ENCODE measurements at places on chromosomes 7 and 10.

DNA sequence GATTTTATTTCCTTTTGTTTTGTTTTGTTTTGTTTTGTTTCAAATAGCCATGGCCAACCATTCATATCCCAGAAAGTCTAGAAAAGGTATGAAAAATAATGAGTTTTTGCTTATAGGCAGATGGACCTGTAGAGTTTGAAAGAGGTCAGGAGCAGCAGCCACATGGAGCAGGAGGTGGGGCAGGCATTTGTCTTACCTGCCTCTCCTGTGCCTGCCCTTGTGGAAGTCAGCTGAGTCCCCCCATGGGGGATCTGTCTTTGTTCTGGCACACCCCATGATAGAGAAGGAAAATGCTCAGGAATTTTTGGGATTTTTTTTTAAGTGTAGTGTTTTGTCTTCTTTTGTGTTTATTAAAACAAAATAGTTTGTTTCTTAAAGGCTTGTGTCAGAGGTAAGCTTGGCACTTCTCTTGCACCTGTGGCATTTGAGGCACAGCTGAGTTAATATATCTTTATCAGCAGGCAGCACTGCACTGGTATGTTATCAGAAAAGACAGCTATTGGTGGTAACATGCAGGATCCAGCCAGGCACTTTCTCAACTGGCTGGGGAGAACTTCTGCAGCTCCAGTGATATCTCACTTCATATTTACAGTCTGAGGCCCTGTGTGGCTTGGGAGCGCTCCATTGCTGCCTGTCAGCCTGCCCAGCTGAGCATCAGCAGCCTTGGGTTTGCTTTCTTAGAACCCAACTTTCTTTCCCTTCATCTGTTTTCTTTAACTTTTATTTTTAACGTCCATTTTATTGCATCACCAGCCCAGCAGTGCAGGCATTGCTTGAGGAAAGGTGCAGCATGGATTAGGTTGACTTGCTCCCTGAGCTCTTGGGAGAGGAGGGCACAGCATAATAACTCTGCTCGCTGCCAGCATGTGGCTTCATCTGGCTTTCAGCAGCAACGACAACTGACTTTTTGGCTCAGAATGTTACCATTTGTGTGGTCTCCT is 44.4 kb downstream of the LRRC4 start:
- no peak for DNase-seq

GRCh38 chr10:93412801-93413200 is 69.3 kb downstream of the MYOF start:
- no peak for DNase-seq

- no peak for DNase-seq
Observed at GRCh38 chr7:93563584-93563983, 10.9 kb downstream of the CALCR start.

DNA sequence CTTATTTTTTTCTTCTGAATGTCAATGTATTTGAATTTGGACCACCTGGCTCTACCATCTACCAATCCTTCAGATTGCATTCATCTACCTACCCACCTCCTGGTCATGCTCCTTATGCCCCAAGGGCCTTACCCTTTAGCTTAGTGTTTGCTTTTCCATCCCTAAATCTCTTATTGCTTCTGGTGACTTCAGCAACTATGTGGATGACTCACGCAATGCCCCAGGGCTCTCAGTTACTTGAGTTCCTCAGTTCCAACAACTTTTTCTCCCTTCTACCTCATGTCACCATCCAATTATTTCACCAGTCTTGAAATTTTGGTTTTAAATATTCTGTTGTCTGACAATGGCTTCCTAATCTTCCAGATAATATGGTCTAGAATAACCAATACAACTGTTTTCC is 118.9 kb downstream of the CFAP58 start:
- DNase-seq, result no peak

- no peak for DNase-seq
Observed at GRCh38 chr10:101397140-101397539, 43.2 kb downstream of the BTRC start.

GRCh38 chr7:30458311-30458710 is 20.3 kb downstream of the NOD1 start:
- DNase-seq, result no peak

DNA sequence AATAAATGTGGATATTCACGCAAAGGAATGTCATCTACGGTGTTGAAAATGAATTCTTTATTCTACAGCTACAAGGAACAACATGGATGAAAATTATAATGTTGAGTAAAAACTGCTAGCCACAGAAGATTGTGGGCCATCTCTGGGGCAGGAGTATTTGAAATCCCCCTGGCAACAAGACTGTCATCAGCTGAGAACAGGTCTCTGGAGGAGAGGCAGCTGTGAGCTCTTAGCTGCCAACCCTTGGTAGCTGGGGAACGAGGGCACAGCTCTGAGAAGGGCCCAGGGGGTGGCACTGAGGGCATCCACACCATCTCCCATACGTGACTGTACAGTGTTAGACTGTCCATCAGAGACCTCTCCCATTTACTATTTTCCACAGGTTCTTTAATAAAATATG is 340.1 kb upstream of the MGMT start:
- no peak for DNase-seq

DNA sequence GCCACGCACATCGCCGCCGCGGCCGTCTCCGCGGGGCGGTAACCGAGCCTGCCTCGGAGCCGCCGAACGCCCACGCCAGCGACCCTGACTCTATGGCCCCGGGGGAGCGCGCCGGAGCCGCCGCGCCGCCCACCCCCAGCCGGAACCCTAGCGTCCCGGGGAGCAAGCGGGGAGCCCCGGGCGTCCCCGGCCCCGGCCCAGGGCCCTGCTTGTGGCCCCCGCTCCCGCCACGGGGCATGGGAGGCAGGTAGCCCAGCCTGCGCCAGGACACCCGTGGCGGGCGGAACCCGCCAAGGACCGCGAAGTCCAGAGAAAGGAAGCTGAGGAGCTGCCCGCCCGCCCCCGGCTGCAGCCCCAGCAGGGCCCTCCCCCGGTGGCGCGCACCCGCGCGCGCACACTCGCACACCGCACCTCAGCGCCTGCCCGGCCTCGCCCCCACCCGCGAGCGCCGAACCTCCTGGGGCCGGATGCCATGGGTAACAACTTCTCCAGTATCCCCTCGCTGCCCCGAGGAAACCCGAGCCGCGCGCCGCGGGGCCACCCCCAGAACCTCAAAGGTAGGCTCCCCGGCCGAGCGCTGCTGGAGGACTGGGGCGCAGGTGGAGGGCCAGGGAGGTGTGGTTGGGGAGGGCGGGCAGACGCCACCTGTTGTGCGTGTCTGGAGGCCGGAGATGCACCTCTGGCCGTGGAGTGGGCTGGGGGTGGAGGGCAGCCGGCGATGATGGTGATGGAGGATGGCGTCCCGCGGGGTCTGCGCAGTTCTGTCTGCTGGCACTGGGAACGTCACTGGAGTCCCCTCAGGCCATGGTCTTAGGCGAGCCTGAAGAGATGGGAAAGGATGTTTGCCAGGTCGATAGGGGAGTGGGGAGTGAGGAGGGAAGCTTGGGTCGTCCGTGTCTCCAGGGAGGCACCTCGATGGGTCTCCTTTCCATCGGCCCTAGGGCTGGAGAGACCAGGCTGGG is 692 bp downstream of the NEURL1 start:
- no peak for DNase-seq

DNA sequence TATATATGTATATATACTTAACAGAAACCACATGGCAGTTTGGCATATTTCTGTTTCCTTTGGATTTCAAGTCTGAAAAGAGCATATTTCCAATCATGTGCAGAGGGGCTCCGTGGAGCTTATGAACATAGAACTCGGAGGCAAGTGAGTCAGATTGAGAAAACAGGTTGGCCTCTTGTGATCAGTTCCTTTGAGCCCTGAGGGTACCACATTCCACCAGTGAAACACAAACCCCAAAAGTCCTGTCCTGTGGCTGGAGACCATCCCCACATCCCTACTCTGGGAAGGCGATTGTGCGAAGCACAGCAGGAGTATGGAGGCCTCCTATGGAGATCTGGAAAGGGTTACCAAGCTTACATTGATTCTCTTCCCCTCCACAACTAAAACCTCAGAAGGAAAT is 196.7 kb upstream of the TMEM72 start:
- DNase-seq, result no peak

GRCh38 chr10:84798312-84798711 is 469.9 kb downstream of the CCSER2 start:
- DNase-seq, result no peak

GRCh38 chr10:35126530-35127288 is at the start of gene CREM:
CREM (plus strand) TSS chr10:35126846; CDS start chr10:35137836, 10,990 bp downstream.
- peak; percentile 99 for DNase-seq

GRCh38 chr7:4706384-4707216 is 24.5 kb downstream of the FOXK1 start:
- DNase-seq, result no peak

DNA sequence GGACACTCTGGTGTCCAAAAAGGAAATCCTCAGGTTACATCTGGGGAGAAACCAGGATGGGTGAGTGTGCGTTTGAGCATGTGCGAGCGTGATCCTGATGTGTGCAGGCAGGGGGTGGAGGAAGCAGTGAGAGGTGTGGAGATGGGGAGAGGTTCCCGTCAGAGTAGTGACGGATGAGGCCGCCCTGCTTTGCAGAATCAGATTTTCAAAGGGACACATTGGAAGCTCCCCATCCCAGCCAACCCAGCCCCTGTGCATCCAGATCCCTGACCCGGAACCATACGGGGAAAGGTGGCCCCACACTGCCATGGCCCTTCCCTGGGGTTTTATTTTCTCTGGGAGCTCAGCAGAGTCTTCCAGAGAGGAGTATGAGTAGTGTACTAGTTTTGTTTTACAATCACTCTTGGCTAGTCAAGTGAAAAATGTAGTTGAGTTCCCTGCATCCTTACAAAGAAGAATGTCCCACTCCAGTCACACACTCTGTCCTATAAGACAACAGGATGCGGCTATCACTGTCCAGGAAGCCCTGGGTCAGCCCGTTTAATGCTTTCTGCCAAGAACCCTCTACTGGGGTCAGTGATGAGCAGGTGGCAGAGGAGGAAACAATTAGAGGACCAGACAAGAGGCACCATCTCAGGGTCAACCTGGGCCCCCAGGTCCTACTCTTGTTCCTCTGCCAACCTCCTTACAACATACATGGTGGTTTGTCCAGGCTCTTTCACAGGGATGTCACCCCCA is 46.8 kb upstream of the PDLIM1 start:
- DNase-seq, result no peak

GRCh38 chr10:53664282-53665019 is 891.9 kb upstream of the MBL2 start:
- DNase-seq, result no peak

DNA sequence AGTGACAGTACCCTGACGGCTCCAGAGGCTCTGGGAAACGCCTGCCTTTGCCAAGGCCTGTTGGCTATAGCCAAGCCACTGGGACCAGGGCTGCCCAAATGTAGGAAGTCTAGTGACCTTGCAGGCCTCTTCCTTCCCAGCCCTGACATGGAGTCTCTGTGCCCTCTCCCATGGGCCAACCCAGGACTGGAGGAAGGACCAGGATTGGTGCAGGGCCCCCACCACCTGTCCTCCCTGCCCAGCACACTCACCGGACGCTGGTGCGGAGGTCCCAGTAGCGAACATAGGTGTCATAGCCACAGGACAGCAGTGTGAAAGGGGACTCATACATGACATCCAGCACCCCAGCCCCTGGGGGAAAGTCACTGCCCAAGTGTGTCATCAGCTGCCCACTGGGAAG is 24.0 kb downstream of the DPCD start:
- DNase-seq, result no peak

DNA sequence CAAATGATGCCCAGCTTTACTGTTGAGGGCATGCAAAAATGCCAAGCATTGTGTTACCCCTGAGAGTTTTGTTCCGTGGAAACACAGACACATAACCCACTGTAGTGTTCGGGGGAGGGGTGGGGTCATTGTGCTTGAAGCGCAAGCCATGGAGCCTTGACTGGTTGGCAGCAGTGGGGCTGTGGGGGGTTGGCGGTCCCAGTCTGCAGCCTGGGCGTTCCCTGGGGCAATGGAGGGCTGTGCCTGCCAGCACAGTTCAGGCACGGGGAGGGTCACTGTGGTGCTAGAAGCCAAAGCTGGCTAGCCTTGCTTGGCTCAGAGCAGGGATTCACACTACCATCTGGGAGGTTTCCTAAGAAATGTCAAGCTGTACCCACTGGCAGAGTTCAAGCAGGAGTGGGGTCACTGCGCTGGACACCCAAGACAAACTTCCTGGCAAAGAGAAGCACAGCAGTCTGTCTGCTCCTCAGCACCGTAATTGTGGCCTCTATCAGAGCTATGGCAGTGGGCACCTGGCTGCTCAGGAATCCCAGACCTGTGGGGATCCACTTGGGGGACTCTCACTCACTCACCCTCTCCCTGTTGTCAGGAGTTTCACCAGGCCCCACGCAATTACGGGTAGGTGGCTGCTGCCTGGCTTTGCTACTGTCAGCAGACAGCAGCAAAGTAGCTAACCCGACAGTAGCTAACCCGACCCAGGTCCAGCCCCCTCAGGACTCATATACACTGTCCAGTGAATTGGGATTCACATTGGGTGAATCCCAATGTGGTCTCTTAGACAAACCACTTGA is 292.4 kb downstream of the ZWINT start:
- DNase-seq, result no peak

DNA sequence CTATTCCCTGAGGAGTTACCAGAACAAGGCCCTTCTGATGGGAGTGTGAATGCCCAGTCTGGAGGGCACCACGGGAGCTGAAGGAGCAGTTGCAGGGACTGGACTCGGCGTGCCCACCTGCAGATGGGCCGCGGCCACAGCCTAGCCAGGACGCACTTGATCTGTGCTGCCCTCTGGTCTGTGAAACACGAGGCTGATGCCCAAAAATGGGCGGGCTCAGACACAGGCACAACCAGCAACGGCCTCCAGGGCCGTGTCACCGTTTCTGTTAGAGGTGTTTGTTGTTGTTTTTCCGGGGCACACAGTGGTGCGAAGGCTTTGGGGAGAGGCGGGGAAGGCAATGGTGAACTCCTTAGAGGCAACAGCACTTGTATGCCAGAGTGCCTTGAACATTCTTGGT is 235.8 kb downstream of the DNAJB6 start:
- DNase-seq, result no peak

- no peak for DNase-seq
Observed at GRCh38 chr7:152144557-152145245, 119.2 kb downstream of the GALNT11 start.

DNA sequence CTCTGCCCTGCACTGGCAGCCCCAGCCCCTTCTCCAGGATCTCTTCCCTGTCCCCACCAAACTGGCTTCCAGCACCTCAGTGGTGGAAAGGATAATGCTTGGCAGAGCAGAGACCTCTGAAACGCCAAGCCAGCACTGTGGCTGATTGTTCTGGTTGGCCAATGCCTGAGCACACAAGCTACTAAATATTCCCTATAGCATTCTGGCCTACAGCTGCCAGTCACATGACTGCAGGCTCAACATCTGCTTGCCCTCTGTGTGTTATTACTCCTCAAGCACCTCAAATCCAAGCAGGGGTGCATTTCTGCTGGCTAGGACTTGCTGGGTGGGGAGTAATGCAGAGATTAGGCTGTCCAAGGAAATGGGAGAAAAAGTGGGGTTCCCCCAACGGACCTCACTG is 6.1 kb downstream of the TBATA start:
- no peak for DNase-seq

DNA sequence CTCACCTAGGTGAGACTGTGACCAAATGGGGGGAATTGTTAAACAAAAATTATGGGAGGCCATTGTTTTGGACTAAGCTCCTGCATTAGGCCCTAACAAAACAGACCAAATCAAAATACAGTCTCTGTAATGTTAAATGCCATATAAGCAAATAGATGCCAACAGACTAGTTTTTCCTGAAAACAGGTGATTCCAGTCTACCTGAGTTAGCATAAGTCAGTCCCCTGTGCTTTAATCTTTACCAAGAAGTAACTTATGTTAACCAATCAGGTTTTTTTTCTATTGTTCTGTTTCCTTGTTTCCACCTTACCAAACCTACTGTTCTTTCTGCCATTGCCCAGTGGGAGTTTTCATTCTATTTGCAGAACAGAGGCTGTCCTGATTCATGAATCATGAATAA is 48.0 kb downstream of the PDZD8 start:
- DNase-seq, result no peak

Measured in stimulated activated CD4-positive, alpha-beta T cell treated with anti-CD3 and anti-CD28 coated beads, TNF-alpha, amount 100 ng/mL, for 1 hour (primary cell).